Myocyte (in vitro differentiated cells): ENCODE measurements at places on chromosomes 6 and 20.

GRCh38 chr6:136751522-136751956 is 40.7 kb downstream of the MAP3K5 start:
- DNase-seq: no peak

DNA sequence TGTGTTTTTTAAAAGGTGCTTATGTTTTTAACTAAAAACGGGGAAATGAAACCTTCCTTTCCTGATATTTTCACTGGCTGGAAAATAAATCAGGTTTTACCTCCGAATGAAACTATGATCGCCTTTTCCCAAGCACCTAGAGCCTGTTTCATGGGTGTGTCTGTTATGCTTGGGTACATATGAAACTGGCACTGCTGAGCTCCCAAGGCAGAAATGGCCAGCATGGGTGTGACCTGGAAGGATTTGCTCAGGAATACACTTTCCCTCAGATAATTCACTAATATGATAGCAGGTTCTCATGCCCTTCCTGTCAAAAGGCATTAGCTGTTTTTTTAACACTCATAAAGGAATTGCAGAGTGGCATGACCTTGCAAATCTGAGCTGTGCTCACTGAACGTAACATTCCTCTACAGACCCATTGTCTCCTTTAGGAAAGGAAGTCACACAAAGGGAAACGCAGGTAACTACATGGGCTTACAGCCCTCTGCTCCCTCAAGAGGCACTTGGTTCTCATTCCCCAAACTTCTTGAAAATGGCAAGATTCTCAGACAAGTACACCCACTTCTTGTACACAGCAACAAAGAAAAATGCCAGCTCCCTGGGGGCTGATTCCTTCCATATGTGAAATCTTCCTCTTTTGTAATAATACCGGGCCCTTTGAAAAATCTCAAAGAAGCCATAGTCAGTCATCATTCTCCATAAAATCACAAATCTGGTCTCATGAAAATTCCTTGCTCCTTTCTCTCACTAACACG is 72.7 kb downstream of the METTL24 start:
- no peak for DNase-seq

DNA sequence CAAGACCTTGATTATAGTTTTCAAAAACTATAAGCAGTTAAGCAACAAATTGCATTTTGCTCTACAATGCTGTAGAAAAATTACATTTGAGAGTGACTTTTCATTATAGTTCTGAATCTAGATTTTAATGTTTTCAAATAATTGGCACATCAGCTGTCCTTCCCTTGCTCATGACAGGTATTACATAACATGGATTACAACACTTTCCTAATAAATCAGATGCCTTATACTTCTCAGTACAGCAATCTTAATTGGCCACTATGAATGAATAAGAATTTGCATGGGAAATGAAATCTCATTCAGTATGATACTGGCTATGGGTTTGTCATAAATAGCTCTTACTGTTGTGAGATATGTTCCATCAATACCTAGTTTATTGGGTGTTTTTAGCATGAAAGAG is 29.9 kb downstream of the HSF2 start:
- no peak for DNase-seq

DNA sequence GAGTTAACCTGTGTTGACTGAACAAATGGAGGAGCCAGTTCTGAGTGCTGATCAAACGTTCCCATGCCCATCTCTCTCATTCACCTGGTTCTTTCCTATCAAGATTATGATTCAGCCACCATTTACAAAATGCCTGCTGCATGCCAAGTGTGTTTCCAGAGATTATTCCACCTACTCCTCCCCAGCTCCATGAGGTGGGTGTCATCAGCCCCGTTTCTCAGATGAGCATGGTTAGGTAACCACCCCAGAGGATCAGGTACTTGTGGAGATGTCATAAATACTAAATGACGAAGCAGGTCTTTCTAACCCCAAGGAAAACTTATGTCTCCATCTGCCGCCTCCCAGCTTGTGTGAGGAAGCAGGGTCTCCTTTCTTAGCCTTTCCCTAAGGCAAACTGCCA is 2.1 kb downstream of the BANF2 start:
- no peak for DNase-seq

DNA sequence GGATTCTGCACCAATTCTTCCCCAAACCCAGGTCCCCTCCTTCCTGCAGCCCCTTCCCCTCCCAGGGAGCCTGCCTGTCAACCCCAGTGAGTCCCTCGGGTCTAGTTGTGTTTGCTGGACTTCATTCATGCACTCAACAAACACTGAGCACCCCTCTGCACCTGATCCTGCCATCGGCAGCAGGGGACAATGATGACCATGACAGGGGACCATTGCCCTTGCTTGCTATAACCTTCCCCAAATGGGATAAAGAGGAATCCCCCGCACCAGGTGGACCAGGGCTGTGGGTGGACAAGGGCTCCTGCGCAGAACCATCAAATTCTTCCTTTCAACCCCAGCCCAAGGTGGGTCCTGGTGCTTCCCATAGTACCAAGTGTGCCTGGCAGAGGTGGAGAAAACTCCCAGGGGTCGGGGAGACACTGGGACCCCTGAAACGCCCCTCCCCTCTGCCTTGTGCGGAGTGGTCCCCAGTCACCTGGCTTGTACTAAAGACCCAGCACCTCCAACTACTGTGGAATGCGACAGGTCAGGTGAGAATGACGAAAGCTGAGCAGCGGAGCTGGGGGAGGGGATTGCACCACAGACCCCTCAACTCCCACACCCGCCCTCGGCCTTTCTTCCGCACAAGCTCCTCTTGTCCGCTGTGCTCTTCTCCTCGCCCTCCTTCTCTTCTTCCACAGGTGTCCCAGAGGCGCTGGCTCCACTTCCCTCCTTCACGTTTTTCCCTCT is 119.9 kb upstream of the ZNF217 start:
- no peak for DNase-seq

DNA sequence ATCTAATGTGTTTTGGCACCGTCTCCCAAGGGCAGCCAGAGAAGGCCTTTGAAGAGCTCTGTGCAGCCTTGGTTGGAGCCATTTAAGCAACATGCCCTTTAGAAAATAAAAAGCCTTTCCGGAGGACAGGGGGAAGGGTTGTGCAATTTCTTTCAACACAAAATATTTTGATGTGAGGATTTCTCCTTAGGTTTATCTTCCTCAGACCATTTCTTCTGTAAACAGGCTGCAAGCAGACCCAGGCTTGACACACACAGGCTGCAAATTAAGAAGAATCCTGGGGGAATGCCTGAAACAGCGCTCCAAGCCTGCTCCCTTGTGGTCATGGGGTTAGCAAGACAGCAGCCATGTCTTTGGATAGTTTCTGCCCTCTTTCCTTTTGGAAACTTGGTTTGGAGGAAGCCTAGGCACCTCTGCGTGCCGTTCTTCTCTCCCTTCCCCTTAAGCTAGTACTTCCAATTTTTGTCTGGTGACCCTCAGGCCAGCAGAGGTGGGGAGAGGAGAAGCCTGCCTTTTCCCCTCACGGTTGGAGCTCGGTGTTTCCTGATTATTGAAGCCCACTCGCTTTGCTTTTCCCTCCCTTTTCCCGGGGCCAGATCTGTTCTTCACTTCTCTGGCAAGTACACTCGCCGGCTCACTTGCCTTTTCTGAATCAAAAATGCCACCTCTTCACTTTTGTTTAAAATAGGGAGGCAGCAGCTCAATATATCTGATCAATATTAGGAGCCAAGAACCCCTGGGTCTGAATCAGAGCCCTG is 39.6 kb upstream of the NOX3 start:
- DNase-seq: peak; percentile 47

- no peak for DNase-seq
These were observed 3.1 kb downstream of the ZNF76 start for GRCh38 chr6:35262596-35262995.

- DNase-seq: no peak
These were observed 18.1 kb upstream of the TRIM27 start for GRCh38 chr6:28941684-28942448.

DNA sequence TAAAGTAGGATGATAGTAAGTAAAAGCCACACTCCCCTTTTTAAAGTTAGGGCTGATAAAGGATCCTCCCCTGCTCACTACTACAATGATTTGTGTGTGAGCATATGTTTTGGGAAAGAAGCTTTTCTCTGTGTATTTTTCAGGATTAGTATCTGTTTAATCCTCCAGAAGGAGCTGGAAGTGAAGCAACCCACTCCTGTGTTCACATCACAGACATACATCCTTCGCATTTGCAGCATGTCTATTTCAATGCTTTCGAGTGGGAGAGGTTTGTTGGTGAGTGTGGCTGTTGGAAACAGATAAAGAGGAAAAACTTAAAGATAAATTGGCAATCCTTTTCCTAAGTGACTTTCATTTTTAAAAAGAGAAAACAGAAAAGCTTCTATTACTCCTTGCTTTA is 31.6 kb upstream of the RGS17 start:
- no peak for DNase-seq

DNA sequence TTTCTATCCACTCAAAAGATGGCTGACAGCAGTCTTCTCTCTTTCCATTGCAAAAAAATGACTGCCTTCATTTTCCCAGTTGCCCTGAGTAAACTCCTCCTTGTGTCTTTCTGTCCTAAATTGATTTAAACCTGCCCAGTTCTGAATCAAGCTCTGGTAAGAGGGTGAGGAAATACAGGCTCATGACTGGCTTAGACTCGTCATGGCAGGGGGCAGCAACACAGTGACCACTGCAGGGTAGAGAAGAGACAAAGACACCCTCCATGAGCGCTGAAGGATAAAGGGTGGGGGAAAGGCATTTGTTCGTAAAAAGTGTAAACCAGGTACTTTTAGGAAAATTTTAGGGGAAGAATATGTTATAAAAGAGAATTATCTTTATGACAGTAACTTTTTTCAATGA is 738.2 kb upstream of the FLRT3 start:
- DNase-seq: no peak

DNA sequence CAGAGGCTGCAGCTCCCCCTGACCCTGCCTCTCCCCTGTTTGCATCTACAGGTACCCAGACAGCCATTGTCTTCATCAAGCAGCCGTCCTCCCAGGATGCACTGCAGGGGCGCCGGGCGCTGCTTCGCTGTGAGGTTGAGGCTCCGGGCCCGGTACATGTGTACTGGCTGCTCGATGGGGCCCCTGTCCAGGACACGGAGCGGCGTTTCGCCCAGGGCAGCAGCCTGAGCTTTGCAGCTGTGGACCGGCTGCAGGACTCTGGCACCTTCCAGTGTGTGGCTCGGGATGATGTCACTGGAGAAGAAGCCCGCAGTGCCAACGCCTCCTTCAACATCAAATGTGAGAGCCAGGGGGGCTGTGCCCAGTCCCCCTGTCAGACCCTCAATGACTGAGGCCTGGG is 42.1 kb upstream of the SRF start:
- peak; percentile 63 for DNase-seq

DNA sequence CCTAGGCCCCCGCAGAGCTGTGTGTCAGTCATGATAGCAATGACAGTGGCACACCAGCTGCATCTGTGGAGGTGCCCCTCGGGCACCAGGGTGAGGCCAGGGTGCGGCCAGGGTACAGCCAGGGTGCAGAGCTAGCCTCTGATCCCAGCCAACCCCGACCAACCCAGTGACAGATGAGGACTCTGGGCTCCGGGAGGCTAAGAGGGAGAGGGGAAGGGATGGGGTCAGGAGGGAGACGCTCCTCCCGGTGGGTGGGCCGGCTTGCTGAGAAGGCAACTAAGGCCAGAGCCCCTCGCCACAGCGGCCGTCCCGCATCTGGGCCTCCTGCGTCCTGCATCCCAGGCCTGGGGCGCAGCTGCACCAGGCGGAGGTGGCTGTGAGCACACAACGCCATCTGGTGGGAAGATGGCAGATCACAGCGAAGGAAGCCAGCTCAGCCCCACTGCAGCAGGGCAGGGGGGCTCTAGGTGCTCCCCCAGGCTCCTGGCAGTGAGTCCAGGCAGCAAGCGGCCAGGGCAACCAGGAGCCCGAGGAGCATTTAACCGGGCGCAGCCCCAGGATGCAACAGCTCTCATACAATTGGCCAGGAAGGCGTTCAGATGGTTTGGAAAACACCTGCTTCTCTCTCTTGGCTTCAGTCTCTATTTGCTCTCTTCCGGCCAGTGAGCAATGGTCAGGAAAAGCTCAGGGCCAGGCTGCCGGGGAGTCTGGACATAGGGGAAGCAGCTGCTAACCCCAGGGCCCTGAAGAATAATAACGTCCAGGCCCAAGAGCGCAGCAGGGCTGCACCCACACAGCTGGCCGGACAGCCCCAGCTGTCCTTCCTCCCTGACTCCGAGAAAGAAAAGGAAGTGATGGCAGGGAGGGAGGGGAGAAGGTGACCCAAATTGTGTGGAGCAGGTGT is 169.4 kb downstream of the TAF4 start:
- peak; percentile 39 for DNase-seq

DNA sequence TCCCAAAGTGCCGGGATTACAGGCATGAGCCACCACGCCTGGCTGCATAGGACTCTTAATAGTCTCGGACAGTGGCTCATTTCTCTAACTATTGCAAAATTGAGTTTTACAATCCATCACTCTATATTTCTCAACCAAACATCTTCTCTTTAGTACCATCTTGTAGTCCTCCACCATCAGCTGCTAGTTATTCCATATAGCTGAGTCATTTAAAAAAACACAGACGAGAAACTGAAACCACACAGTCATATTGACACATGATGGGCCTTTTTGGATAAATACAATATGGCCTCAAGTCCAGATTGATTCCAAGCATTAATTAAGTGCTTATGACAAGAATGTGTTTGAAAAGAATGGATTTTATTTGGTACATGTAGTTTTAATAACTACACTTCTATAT is 599.1 kb downstream of the MEI4 start:
- DNase-seq: no peak

- DNase-seq: no peak
These were observed 156.9 kb downstream of the FAXC start for GRCh38 chr6:99192561-99192960.

DNA sequence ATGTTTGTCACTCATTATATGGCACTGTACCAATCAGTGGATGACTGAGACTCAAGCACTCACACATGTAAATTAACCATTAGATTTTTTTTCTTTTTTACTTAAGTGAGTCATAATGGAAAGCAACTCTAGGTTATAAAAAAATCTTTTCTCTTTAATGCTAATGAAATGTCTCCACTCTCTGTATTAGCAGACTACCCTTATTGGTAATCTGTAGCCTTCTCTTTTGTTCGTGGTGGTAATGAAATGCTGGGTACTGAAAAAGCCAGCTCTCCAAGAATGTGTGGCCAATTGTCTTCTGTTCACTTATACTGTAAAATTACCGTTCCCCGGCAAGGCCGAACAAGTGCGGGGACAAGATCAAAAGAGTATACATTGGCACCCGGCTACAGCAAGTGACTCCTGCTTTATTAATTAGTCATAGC is 69.0 kb downstream of the AFG1L start:
- DNase-seq: no peak

GRCh38 chr6:34527751-34528670 is 28.1 kb downstream of the SPDEF start:
- no peak for DNase-seq

GRCh38 chr6:166781331-166781730 is 154.3 kb upstream of the RPS6KA2 start:
- no peak for DNase-seq

DNA sequence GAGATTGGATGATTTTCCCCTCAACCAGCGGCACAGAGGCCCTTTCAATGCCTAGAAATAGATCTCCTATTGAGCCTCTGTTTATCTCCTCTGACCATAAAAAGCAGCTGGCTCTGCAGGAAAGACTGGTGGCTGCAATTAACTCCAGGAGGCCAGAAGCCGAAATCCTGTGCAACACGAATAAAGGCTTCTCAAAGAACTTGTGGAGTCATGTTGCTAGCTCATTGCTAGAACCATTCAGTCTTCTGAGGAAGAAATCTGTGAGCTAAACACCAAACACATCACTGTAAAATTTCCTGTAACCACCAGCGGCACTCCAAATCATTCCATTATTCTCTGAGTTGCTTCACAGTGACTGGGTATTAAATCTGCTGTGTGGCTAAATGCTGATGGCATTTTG is 49.1 kb upstream of the TPD52L1 start:
- peak; percentile 81 for DNase-seq
